ENCODE measurements at places on chromosomes 6 and 20.

DNA sequence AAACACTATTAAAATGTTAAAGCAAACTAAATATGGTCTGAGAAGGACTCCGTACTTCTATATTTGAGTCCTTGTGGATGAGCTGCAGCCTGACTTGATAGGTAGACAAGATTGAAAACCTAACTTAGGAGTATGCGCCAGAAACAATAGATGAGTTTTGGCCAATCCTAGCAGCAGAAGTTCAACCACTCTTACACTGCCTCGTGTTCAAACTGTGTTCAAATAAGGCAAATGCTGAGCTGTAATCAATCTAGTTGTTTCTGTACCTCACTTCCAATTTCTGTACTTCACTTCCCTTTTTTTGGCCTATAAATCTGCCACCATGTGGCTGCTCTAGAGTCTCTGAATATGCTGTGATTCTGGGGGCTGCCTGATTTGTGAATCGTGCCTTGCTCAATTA is 13.2 kb upstream of the SERINC1 start:
- no peak for DNase-seq

DNA sequence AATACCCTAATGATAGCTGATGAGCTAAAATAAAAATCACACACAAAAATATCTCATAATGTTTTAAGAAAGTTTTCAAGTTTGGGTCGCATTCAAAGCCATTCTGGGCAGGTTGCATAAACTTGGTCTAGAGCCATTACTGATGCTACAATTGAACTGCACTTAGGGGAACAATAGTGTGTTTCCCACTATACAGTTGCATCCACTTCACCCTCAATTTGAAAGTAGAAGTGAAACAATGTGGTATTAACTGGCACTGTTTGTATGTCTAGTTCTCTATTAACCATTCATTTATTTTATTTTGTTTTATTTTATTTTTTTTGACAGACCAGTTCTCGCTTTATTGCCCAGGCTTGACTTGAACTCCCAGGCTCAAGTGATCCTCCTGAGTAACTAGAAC is 23.0 kb upstream of the STK38 start:
- no peak for DNase-seq

DNA sequence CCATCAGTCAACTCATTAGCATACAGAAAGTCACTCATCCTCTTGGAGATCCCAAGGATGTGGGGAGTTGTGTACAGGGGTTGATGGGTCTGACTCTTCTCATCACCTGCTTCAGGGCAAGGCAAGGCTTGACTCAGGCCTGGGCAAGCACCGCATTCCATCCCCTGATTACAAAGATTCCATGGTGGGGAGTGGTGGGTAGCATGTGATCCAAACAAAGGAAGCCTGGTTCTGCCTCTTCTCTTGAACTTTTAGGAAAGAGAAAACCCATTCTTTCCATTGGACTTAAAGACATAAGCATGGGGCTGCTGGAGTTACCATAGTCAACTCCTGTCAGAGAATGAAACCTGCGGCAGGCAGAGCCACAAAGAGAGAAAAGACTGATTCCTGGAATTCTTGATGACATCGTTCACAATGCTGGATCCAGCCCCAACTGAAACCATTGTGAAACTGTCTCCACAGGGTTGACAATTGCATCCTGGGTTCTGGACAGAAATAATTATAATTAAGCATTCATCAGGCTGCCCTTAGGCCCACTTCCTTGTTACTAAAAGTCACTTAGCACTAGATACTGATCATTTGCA is 235.8 kb upstream of the KCNG1 start:
- DNase-seq: no peak

DNA sequence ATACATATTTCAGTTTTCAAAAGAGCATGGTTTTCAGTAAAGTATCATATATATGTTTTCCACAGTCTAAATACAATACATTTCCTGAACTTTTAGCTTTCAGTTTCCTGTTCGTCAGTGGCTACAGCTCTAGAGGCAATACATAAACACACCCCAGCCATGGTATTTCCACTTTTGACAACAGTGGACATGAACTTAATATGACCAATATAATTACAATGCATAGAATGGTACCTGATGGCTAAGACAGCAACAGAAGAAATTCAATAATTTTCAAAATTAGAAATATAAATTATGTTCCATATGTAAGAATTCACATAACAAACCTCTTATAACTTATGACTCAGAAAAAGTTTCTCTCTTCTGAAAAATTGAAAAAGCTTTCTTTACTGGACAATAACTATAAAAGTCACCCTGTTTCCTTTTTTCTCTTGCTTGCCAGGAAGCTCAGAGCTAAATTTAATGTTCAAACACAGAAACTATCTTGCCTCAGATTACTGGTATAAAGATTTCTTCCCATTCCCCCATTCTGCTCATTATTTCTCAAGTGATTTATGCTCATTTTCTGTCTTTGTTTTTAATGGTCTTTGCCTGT is 19.2 kb downstream of the FKBP5 start:
- DNase-seq: no peak

DNA sequence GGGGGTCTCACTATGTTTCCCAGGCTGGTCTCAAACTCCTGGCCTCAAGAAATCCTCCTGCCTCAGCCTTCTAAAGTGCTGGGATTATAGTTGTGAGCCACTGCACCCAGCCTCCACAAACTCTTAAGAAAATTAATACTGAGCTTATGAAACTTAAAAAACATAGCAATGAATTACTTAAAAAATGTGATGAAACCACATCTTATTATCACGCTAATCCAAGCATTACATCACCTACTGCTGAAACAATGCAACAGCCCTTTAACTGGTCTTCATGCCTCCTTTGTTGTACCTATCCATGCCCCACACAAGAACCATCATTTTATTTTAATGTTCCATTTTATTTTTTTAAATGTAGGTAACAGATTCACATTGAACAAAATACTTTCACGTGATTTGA is 24.9 kb downstream of the SESN1 start:
- DNase-seq: no peak

Measured in esophagus squamous epithelium (tissue), 5 donors.